NCI-H1694 (cell line): ENCODE measurements at places on chromosomes 6 and 20.

DNA sequence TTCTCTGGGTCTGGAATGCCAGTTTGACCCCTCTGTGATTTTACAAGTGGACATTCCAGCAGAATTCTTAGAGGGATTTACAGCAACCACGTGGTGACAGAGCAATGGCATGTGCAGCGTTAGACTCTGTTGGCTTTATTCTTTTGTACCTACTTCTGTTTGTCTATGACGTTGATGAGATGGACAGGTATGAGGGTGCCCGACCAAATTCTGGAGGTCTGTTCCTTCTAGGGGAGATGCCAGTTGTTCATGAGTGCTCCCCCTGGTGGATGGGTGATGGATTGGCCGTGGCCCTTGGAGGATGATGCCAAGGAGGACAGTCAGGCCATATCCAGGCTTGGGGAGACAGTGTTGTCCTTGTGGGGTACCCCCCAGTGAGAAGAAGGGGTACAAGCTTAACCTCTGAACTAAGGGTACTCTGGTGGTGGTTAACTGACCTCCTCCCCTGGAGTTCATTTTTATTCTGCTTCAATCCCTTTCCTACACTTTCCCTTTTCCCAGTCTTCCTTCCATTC lies 198.6 kb downstream of the DTNBP1 start:
- no peak for DNase-seq

DNA sequence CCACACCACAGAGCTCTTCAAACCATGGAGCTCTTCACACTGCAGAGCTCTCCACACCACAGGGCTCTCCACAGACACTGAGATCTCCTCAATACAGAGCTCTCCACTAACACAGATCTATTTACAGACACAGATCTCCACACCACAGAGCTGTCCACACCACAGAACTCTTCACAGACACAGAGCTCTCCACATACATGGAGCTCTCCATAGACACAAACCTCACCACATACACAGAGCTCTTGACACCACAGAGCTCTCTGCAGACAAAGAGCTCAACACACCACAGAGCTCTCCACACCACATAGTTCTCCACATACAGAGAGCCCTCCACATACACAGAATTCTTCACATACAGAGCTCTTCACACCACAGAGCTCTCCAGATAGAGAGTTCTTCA lies 53.0 kb downstream of the ERMARD start:
- no peak for DNase-seq

GRCh38 chr20:37505263-37506151 lies 15.5 kb upstream of the NNAT start:
- DNase-seq = no peak

- no peak for DNase-seq
These were observed 531.8 kb upstream of the JARID2 start for GRCh38 chr6:14713966-14714631.

DNA sequence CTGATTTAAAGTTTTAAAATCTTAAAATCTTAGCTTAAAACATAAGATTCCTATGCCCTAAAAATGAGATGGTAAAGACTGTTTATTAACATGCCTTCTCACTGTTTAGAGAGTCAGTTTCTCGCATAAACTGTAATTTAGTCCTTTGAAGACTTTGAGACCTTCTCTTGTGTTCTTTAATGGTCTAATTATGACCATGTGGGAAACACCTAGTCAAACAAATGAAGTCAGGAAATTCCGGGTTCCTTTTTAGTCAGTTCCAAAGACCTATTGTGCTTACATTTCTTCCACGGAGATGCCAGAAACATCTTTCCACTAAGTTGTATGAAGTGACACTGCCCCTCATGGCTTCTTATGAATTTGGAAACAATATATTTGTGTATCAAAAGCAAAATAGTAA lies 64.2 kb upstream of the KIF25 start:
- DNase-seq = no peak

GRCh38 chr20:5608104-5608441 lies 142.1 kb upstream of the SHLD1 start:
- peak; percentile 64 for DNase-seq

- no peak for DNase-seq
These were observed 84.3 kb downstream of the PFDN4 start for GRCh38 chr20:54292185-54292584.

GRCh38 chr6:16493112-16493511 lies 254.7 kb downstream of the GMPR start:
- no peak for DNase-seq

- DNase-seq = no peak
These were observed 233.7 kb downstream of the THBS2 start for GRCh38 chr6:169019727-169020491.

DNA sequence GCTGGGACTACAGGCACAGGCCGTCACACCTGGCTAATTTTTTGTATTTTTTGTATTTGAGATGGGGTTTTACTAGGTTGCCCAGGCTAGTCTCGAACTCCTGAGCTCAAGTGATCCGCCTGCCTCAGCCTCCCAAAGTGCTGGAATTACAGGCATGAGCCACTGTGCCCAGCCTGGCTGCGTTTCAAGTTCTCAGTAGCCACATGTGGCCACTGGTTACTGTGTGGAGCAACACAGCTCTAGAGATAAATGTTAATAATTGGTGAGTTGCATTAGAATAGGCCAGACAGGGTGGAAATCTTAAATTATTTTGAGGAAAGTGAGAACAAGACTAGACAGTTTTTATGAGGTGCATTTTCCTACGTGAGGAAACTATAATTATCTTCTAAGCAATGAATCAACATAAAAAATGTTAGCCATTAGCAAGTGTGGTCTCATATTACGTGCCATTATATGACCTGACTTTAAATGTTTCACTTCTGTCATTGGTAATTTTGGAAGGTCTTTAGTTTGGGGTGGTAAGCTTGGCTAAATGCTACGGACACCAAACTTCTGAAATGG lies 129.6 kb downstream of the PLEKHG1 start:
- no peak for DNase-seq

DNA sequence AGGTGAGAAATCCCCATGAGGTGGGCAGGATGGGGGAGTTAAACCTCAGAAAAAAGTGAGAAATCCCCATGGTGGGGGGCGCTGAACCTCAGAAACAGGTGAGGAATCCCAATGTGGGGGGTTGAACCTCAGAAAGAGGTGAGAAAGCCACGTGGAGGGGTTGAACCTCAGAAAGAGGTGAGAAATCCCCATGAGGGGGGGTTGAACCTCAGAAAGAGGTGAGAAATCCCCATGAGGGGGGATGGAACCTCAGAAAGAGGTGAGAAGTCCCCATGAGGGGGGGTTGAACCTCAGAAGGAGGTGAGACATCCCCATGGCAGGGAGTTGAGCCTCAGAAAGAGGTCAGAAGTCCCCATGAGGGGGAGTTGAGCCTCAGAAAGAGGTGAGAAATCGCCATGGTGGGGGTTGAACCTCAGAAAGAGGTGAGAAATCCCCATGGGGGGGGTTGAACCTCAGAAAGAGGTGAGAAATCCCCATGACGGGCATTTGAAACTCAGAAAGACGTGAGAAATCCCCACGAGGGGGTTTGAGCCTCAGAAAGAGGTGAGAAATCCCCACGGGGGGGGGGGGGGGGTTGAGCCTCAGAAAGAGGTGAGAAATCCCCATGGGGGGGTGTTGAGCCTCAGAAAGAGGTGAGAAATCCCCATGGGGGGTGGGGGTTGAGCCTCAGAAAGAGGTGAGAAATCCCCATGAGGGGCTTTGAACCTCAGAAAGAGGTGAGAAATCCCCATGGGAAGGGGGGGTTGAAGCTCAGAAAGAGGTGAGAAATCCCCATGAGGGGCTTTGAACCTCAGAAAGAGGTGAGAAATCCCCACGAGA lies 14.3 kb upstream of the GOPC start:
- DNase-seq = no peak

DNA sequence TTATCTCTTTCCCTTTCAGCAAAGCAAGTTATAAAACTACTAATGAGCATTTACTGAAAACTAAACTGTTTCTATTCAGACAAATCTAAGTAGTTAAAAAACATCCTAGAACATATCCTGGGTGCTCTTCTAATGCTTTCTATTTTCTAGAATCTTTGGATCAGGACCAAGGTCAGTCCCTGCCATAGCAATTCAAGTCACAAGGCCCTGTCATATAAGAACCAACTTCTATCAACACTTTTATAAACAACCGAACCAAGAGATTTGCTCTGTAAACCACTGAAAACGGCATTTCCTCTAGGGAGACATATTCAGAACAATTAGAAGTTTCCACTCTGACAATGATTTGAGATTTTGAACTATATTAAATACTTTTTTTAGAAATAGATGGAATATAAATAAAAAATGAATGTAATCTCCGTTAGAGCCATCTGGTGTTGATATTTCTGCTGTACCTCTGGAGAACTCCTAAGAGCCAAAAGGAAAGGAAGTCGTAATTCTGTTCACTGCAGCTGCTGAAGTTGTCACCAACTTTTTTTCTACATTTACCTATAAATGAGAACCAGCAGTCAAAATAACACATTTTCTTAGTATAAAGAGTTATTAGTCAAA lies 51.4 kb upstream of the LGSN start:
- DNase-seq = no peak

DNA sequence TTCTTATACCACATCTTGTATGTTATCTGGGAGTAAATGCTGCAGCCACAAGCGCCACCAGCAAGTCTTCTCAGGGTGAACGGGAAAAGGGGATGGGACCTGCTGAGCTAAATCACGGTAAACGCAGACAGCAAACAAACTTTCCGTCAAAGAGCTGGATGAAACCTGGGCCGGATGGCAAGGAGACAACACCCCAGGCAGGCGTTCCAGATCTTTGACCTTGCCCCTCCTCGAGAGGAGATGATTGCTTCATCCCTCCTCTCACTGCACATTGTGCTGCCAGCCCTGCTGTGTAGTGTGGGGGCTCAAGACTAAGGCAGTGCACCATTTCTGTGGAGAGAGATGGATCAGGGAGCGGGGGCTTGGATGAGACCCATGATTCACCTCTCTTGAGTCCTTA lies 9.8 kb downstream of the RAET1E start:
- no peak for DNase-seq

- peak; percentile 42 for DNase-seq
These were observed 40.9 kb downstream of the ALDH8A1 start for GRCh38 chr6:134908906-134909516.
